ENCODE measurements at places on chromosomes 5 and 9. TPM values are rescaled to one million over a fixed set of nuclear protein-coding genes. Genes with fewer than 3 reads are reported as not detected.

GRCh38 chr5:66828548-66829357 is 232.6 kb downstream of the MAST4 start:
- DNase-seq: peak; percentile 78

Gene FOXD4L5
- total RNA-seq: 0.37 TPM

Gene IFT74
- total RNA-seq: 14.6 TPM

DNA sequence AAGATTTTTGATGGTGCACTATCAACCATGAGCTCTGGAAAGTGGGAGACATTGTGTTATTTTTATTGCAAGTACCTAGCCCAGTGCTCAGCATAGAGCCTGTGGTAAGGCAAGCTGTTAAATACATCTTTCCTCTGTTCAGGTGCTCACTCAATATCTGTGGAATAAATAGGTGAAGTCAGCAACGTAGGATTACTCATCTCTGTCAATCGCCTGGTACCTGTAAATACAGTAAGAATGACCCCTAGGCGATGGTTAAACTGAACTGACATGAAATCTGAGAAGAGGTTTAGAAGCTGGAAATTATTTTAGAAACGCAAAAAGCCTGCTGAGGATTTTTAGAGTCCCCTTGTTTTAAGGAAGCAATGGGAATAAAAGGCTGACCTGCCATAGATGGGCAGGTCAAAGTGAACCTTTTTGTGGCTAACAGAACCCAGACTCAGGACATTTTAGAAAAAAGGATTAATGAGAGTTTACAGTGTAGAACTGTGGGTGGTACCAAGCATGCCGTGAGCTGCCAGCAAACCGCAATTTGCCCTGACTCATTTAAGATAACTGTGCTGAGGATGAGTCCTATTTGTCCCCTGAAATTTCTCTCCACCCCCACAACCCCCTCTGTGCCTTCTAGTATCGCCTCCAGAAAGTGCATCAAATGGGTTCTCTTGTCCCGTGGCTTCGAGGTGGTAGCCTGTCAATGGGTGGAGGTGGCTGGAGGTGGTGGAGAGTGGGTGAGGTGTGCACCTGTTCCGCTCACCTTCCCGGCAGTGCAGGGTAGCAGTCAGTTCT is 375.1 kb downstream of the MED10 start:
- DNase-seq: no peak

Gene LHX3
- 0.22 TPM for total RNA-seq

DNA sequence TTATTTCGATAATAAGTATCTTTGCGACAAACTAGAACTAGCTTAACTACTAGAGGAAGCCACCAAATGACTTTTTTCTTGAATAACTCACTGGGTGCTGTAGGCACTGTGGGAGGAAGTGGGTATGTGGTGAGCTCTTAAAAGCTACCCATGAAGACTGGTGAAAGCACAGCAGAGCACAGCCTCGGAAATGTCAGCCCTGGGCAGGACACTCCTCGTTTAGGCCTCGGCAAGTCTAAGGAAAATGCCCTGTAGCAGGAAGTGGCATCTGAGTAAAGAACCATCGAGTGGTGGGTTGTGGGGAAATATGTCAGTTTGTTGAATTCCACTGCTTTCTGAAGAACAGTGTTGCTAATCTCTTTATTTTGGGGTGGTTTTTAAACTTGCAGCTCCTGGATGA is 44.0 kb upstream of the NCS1 start:
- DNase-seq: no peak

Gene LCN15
- not detected for total RNA-seq

DNA sequence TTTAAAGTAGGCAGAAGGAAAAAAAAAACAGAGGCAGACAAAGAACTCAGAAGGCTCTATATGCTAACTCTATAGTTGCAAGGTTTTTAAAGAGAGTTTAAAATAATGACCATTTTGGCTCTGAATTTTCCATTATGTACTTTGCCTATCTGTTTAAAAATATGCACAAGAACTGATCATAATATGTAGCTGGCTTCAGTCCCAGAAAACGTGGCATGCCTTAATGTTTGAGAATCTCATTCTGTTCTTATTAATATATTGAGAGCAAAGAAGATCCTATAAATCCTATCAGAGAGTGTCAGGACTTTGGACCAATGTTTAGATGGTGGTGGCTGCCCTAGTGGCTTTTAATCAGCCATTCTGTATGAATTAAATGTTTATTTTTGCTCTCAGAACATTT is 121.5 kb downstream of the JMY start:
- no peak for DNase-seq

Gene SPINK4
- total RNA-seq: not detected

Gene SNCB
- not detected for total RNA-seq

DNA sequence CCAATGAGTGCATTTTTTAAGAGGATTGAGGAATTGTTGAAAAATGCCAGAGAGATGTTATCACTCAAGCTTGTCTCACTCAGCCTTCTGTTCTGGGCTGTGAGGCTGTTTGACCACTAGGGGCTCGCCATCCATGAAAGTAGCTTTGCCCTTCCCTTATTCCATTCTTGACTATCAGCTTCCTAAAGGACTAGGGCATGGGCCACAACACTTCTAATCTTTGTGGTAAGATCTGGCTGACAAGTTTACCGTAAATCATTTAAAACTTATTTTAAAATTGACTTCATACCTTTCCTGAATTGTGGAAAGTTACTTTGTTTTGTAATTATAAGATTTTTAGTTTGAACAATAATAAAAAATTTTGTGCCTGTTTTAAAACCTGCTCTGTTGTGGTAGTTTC is 49.5 kb downstream of the TJP2 start:
- peak; percentile 49 for DNase-seq

- no peak for DNase-seq
These were observed 78.0 kb downstream of the RFX3 start for GRCh38 chr9:3447788-3448187.

Gene GRK6
- total RNA-seq: 82.3 TPM

- DNase-seq: peak; percentile 40
These were observed 2.1 kb downstream of the ANP32B start for GRCh38 chr9:97985058-97985861.

Gene DMRT3
- not detected for total RNA-seq

Gene KIF24
- total RNA-seq: 6.9 TPM

- DNase-seq: no peak
These were observed 5.6 kb upstream of the C5 start for GRCh38 chr9:121055642-121056143.

Gene SEMA5A
- not detected for total RNA-seq

DNA sequence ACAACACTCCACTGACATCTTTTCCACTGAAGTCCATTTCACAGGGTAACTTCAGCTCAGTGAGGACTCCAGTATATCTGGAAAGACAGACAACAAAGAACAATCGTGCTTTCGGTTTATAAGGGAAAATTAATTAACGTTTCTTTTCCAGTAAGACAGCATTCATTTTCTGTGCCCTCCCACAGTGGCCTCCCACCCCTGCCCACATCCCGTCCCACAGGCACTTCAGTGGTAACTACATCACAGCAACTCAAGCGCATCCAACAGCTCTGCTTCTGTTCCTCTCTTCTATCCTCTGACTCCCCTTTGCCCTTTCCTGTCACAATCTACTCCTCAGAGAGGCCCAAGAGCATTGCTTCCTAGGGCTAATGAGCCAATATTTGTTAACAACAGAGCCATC is 40.3 kb downstream of the GLDC start:
- no peak for DNase-seq

Gene BTNL8
- total RNA-seq: not detected

GRCh38 chr9:20037699-20038098 is 248.9 kb upstream of the SLC24A2 start:
- no peak for DNase-seq

GRCh38 chr5:96087939-96088338 is 126.3 kb upstream of the ELL2 start:
- DNase-seq: no peak

Gene LURAP1L
- total RNA-seq: 4.1 TPM

DNA sequence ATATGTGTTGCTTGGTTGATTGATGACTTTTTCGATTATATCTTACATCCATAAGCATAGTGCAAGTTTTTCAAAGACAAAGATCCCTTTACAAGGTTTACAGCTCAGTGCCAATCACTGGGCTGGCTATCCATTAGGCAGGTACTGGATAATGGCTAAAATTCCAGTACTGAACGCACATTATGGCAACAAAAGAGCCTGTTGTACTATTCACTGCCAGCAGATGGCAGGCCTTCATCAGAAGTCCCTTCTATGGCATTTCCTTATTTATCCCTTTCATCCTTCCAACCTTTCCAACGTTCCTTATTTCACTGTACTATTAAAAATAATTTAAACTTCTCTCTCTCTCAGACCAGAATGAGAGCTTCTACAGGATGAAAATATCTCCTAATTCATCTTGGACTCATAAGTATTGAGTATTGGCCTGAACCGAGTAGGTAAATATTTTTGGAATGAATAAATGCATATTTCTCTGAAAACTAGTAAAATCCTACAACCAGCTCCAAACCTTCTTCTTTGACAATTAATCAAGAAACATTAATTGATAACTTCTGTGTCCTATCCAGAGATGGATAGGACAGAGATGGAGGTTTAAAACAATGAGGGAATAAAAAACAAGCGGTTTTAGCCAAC is 6.7 kb upstream of the WNT8A start:
- DNase-seq: no peak

DNA sequence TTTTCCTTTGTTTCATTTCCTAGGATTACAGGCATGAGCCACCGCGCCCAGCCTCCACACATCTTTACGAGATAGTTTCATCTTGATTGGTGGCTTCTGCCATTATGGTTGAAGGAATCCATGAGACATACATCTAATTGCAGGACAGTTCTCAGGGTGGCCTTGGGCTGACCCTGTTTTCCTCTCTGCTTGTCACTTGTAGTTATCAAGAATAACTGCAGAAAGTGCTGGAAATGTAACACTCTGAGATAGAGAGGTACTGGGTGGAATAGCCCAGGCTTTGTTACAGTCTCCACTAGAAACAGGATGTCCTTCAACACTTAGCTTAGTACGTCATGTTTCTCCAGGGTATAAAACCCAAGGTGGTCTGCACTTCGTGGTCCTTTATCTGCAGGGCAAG is 10.7 kb downstream of the UGT3A2 start:
- no peak for DNase-seq

GRCh38 chr5:76371960-76372322 is 31.1 kb upstream of the IQGAP2 start:
- DNase-seq: peak; percentile 16

DNA sequence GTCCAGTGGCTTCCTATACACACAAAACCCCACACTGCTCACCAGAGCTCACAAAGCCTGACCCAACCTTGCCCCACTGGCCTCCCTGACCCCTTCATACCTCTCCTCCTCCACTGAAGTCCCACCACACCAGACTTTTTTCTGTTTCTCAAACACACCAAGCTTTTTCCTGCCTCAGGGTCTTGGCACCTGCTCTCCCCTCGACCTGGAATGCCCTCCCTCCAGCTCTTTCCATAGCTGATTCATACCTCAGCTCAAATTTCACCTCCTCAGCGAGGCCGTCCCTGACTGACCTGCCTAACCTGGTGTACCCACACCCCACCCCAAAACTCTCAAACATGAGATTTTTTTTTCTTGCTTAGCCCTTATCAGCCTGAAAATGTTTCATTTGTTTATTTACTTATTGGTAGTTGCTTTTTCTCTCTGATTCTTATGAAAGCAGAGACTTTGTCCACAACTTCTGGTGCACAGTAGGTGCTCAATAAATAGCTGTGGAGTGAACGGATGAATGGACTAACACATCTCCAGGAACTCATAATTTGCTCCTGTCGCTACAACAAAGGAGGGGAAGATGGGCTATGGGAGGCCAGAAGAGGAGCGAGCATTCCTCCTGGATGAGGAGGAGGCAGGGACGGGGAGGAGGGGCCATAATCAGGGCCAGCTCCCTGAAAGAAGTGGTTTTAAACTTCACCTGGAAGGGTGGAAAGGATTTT is 84.3 kb downstream of the SH3TC2 start:
- DNase-seq: peak; percentile 88

- DNase-seq: no peak
These were observed 5.9 kb upstream of the ERAP2 start for GRCh38 chr5:96870094-96871026.

- DNase-seq: peak; percentile 95
These were observed 58.3 kb upstream of the MAP3K1 start for GRCh38 chr5:56757077-56757476.

- DNase-seq: no peak
These were observed 243.6 kb downstream of the PRELID2 start for GRCh38 chr5:145591578-145591977.
